ENCODE measurements at places on chromosomes 1 and 21.

- no peak for DNase-seq
Observed at GRCh38 chr1:26349188-26349876, 4.6 kb downstream of the CRYBG2 start.

DNA sequence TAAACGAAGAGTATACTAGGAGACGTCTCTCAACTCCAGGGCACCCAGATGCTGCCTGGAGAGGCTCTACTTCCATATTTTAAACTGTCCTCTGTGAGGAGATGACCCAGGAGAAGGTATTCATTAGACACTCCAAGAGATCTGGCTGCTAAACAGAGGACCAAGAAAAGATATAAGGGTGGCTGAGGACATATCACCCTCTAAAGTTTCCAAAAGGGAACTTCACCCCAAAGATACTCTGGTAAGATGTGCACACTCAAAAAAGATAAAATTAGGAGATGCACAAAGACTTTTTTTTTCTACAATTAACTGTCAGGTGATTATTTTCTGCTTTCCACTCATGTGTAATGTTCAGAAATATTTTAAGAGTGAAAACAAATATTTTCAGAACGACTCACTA lies 1.4 kb downstream of the ZNF670 start:
- no peak for DNase-seq

- no peak for DNase-seq
Observed at GRCh38 chr1:183544598-183545297, 45.5 kb downstream of the NCF2 start.

DNA sequence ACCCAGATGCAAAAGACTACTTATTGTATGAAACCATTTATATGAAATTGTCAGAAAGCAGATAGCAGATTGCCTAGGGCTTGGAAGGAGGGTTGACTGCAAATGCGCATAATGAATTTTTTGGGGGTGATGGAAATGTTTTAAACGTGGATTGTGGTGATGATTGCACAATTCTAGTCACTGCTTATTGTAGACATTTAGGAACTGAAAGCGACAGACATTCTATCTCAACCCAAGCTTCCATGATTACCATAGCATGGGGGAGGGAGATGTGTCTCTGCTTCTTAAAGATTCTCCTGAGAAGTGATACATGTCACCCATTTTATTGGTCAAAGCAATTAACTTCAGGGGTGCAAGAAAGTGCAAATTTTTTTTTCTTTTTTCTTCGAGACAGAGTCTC lies 2.8 kb upstream of the MTF2 start:
- DNase-seq: no peak

- no peak for DNase-seq
Observed at GRCh38 chr1:30101487-30102227, 621.7 kb downstream of the MATN1 start.

Measured in germinal center (tissue), 1 donor.